ENCODE measurements at places on chromosomes 2 and 18.

DNA sequence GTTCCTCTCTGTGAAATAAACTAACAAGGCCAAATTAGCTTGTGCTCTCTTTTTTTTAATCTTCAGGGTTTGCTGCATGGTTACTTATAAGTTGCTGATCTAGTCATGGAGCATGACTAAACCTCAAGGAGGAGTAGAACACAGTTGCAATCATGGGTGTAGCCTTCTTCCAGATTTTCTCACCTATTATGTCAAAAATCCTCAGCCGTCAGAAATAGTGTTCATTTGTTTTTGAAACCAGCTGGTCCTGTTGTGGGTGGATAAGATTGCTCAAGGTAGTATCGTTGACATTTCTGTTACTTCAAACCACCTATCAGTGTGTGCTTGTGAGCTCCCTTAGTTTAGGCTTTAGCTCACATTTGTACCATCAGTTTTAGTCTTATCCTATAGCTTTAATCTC lies 11.2 kb downstream of the RELCH start:
- no peak for DNase-seq

- DNase-seq, result no peak
Measured at GRCh38 chr18:46042571-46043123, 29.4 kb downstream of the PSTPIP2 start.

DNA sequence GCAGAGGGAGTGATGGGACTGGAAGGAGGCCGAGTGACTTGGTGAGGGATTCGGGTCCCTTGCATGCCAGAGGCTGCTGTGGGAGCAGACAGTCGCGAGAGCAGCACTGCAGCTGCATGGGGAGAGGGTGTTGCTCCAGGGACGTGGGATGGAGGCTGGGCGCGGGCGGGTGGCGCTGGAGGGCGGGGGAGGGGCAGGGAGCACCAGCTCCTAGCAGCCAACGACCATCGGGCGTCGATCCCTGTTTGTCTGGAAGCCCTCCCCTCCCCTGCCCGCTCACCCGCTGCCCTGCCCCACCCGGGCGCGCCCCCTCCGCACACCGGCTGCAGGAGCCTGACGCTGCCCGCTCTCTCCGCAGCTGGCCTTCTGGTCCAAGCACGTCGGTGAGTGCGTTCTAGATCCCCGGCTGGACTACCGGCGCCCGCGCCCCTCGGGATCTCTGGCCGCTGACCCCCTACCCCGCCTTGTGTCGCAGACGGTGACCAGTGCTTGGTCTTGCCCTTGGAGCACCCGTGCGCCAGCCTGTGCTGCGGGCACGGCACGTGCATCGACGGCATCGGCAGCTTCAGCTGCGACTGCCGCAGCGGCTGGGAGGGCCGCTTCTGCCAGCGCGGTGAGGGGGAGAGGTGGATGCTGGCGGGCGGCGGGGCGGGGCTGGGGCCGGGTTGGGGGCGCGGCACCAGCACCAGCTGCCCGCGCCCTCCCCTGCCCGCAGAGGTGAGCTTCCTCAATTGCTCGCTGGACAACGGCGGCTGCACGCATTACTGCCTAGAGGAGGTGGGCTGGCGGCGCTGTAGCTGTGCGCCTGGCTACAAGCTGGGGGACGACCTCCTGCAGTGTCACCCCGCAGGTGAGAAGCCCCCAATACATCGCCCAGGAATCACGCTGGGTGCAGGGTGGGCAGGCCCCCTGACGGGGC lies 4.6 kb downstream of the PROC start:
- no peak for DNase-seq

GRCh38 chr2:160812830-160813505 lies 319.4 kb upstream of the RBMS1 start:
- DNase-seq, result no peak

DNA sequence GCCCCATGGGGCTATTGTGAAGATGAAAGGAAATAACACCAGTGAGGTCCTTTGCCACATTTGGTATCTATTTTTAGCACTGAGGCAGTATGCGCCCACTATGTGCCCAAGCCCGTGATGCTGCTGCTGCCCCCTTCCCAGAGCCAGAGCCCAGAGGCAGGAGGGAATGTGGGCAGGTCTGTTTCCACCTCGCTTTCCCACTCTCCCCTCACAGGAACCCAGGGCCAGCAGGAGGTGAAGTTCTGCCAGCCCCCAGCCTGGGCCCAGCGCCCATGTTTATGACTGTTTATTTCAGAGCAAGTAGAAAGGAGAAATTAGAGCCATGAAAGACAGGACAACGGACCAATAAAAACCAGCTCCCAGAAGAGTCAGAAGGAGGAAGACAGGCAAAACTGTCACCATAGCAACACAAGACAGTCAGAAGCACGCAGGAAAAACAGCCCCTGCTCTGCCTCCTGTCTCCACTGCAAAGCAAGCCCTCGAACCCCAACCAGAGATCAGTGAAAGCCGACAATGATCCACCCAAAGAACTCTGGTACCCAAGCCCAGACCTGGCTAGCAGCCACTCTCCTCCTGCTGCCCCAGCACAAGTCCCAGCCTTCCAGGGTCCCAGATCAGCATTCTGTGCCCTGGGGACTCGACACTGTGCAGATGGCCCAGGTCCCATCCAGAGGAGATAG lies 1.4 kb downstream of the CYRIA start:
- no peak for DNase-seq

GRCh38 chr18:45057955-45058600 lies 377.4 kb downstream of the SETBP1 start:
- no peak for DNase-seq

DNA sequence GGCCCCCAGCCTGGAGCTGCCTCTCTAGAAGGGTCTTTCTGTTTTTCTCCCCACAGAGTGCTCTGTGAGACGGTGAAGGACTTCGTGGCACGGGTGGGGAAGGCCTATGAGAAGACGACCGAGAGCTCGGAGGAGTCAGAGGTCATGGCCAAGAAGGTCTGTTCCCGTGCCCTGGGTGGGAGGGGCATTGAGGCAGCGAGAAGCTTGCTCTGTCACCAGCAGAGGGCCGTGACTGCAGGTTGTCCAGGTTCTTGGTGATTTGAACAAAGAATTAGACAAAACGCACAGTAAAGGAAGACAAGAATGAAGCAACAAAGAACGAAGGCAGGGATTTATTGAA lies 93.9 kb downstream of the DGKD start:
- DNase-seq, result no peak

DNA sequence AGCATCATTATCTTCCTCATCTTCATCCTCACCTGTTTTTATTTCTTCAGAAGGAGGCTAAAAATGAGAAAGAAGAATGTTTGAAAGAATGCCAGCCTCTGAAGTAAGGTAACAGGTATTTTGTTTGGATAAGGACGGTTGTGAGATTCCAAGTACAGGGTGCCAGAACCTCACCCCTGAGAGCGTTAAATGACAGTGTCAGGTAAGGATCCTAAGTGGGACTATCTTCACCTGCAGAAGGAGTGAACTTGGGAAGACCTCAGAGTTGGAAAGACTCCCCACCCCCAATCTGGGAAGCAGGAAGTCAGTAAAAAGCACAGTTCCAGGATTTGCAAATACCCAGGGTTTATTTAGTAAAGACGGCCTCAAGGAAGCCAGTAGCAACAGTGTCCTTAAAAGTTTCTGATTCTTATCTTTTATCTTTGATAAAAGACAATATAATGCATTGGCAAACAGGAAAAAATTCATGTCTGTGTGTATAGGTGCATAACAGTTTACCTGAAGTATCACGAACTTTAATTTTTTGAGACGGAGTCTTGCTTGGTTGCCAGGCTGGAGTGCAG lies 52.3 kb downstream of the THOC1 start:
- no peak for DNase-seq

DNA sequence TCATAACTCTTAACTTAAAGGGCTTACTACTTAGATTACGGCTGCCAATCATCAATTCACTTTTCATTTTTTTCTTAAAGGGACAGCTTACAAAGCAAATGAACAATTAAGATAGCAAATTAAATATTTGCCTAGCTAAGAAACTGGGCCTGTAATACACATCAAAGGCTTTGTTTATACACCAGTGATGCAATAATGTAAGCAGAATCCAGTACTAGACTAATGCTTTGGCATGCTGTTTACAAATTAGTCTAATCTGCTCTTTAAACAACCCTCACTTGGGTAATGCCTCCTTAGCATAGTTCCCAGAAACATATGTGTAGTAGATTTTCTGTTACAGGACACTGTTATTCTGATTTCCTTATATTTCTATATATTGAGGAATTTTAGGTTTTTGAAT lies 105.8 kb downstream of the ARHGAP28 start:
- DNase-seq, result no peak

DNA sequence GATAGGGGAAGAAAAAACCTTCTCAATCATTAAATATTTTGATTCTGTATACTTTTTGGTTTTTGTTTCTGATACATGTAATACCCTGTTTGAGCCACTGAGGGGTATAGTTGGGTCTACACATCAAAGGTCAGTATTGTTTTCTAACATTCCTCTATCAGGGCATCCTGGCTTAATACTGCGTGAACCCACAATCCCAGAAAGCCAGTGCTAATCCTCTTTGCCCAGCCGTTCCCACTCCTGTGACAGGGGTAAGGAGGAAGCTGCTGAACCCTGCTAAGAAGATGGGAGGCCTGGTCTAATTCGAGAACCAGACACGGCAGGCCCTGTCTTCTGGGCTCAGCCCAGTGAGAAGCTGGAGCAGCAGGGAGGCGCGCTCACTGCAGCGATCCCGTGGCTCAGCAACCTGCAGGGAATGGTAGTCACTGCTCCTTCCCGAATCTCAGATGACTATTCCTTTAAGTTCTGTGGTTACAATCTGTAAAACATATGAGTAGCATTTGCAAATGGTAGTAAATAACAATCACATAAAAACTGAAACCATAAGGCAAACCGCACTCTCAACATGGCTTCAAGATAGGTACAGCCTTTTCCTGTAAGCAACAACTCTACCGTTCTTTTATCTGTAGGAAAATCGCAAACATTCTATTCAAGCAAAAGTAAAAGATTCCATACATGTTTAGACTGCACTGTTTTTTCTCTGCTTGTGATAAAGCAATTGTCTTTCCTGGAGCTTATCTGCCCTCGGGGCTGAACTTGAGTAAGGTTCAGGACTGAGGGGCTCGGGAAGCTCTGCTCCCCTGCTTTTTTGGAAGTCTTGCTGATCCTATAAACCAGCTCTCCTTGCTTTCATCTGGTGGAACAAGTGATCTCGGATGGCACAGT lies 87.0 kb downstream of the EPB41L3 start:
- DNase-seq, result no peak

GRCh38 chr2:133486771-133487191 lies 81.5 kb downstream of the NCKAP5 start:
- no peak for DNase-seq
